AG04449 (cell line): ENCODE measurements at places on chromosomes 3 and 15.

DNA sequence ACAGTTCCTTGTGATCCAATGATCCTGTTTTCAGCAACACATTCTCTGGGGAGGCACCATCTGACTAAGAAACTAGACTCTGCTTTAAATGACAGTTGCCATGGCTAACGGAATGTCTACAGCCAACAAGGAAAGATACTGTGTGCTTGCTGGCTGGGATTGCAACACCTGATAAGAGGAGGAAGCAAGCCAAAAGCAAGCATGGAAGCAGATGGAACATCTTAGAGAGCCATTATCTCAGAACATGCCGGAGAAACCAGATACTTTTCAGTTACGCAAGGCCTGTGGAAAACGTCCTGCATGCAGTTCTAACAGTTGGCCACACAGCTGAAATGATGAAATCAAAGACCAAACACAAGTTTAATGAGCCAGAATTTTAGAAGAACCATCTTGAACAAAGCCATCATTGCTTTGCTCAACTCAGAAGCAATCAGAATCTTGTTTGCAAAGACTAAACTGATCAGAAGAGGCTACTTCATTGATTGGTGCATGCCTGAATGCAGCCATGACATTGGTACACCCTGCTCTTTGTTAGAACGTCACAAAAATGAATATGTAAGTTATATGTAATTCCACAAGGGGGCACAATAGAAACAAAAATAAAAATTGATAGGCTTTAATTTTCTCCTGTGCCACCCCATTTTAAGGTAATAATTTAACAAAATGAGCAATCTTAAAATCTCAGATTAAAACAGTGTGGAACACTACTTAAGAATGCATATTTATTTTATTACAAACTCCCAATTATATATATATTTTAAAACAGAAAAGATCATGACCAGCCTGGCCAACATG, 50.8 kb downstream of the GXYLT2 start:
- DNase-seq = peak; percentile 91

DNA sequence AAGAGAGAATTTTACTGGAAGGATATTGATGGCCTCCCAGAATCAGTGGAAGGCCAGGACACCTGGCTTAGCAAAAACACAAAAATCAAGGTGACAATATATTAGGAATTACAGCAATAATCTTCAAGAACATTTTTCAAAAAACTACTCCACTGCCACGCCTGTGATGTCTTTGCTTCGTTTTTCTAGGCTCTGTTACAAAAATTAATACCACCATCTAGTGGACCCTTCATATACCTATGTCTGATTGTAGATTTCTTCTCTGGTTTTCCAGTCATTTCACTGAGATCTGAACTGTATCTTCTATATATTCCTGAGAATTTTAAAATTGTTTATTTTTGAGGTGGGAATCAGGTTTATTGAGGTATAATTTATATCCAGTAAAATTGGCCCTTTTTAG, 5.6 kb upstream of the SLC33A1 start:
- DNase-seq = no peak

- no peak for DNase-seq
These were observed 82.5 kb downstream of the RFTN1 start for GRCh38 chr3:16430717-16431630.

- DNase-seq = no peak
These were observed 156.2 kb upstream of the LMCD1 start for GRCh38 chr3:8345398-8345797.

- DNase-seq = no peak
These were observed 1.1 kb downstream of the CMTM8 start for GRCh38 chr3:32239307-32240158.

DNA sequence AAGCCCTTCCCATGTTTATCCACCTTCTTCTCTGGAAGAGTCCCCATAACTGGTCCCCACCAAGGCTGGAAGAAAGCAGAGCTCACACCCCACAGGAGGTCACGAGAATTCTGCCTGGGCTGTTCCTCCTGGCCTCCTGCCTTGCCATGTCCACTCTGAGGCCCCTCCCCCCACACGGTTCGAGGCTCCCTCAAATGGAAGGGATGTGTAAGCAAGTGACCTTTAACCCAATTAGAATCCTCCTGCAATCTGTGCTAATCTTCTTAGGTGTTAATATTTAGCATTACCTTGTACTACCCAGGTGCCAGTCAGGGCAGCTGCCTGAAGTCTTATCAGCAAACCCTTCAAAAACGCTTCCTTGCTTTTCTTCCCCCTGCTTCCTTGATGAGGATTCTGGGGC, 32.4 kb upstream of the DYNC1LI1 start:
- no peak for DNase-seq
